ENCODE measurements at places on chromosomes 6 and 20.

- no peak for DNase-seq
Observed at GRCh38 chr6:132400883-132401617, at the start of gene MOXD1. MOXD1 (minus strand) TSS chr6:132401475; CDS start chr6:132401426, 49 bp downstream.

DNA sequence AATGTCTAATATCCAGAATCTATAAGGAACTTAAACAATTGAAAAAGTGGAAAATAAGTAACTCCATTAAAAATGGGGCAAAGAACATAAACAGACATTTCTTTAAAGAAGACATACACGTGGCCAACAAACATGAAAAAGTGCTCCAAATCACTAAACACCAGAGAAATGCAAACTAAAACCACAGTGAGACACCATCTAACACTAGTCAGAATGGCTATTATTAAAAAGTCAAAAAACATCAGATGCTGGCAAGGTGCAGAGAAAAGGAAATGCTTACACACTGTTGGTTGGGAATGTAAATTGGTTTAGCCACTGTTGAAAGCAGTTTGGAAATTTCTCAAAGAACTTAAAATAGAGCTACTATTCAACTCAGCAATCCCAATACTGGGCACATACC lies 169.2 kb upstream of the MANEA start:
- DNase-seq, result no peak

DNA sequence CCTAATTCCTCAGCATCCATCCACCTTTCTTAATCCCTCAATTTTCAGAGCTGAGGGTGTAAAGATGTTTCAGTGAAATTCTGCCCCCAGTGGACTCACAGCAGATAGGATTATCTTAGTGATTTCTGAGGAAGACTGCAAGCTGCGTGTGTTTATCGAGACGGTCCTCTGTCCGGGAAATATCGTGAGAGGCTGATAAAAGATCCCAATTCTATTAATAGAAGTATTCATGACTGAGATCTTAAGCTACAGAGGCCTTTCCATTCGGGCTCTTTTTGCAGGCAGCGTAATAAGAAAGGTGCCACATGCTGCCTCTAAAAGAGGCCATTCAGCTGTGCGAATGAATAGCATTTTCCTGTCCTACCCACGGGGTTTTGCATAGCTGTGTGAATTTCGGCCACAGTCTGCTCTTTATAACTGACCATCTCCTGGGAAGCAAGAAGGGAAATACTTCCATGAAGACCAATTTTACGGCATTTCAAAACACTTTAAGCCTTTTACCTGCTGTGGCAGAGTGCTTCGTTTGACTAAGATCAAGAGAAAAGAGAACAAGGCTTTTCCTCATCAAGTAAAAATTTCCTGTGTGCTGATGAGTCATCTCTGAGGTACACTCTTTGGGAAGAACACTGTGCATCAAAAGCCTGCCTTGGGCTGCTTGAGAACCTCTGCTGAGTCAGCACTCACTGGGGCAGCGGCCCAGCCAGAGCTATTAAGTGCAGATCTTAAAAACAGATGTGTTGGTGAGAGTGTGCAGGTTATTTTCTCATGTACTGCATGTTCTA lies 208.8 kb downstream of the ARHGAP18 start:
- no peak for DNase-seq

DNA sequence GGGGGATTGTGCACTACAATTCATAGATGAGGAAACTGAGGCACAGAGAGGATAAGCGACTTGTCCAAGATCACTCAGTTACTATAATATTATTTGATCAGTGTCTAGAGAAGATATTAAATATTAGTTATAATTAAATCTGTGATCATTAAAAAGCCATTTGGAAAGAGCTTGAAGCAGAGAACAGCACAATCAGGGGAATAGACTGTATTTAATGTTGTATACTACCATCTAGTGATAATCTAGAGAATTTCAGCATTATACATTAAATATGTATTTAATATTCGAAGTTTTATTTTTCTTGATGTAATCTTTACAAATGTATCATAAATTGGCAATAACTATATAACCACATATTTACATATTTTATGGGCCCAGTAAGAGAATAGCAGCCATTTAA lies 20.1 kb upstream of the MTCL3 start:
- no peak for DNase-seq

DNA sequence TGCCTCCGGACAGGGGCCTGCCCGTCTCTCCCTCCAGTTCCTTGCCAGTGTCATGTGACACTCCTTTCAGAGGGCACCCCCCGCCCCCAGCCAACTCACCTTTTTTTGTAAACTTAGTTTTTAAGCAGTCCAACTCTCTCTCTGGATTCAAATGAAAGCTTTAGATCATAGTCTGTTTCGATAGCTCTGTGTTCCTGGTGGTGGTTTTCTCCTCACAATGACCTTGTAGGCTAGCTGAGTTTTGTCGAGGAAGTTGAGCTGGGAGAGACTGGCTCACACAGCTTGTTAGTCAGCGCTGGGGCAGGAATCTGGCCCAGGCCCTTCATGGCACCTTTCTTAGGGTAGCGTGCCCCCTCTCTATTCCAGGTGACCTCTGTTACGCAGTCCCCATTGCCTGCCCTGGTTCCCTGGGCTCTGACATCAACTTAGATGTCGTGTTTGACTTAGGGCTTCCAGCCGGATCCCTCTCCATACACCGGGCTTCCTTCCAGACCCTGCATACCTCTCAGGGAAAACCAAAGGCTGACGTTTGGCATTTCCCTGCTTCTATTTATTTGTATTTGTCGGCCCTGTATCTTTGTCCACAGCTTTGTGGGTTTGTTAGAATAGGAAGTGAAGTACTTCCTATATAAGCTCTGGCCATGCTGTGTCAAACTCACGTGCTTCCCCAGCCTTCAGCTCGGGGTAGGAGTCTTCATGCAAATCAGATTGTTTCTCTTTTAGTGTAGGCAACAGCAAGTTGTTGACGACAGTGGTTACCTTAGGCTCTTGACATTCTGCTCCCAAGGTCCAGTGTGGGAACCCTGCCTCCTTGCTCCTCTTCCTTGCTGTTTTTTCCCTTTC lies 12.7 kb downstream of the IGF2R start:
- DNase-seq, result no peak

GRCh38 chr6:157849288-157850017 lies 26.4 kb downstream of the SNX9 start:
- DNase-seq, result no peak

GRCh38 chr20:38722683-38723016 lies 1.6 kb upstream of the SLC32A1 start:
- no peak for DNase-seq

DNA sequence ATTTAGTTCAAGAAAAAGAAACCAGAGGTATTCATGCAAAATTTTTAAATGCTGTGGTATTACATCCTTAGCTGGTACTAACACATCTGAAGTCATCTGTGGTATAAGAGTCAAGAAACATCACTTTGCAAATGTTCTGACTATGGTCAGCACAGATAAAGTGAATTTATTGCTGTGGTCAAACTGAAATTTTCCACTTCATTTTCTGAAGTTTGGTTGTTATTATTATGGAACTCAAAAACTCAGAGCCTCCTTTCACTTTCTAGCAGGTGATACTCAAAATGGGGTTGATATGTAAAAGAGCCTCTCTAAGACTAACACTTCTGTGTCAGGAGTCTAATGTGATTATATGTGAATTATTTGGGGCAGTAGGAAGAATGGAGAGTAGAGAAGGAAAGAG lies 257.8 kb downstream of the RNGTT start:
- DNase-seq, result no peak

DNA sequence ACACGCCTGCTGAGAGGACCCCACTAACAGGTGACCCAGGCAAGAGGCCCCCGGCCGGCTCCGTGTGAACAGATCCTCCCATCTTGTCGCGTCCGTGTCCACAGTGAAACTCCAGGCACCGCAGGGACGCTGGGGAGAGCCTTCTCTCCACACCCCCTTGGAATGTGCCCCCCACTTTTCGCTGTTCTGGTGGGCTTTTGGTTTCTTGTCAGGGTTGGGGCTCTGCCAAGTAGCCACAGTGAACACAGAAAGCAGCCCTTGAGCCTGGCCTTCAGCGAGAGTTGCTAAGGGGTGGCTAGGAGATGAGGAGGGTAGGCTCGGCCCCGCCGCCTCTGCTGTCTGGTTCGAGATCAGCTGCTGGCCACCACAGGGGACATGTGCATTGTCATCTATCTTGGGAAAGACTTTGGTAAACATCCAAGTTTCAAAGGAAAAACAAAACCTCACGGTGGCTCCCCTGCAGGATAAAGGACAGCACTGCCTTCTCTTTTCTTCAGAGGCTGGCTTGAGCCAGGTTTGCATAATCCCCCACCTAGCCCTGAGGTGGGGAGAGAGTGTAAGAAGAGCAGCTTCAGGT lies 22.7 kb downstream of the SYNDIG1 start:
- DNase-seq, result no peak

GRCh38 chr6:142356201-142356883 lies 54.5 kb downstream of the ADGRG6 start:
- DNase-seq, result no peak

DNA sequence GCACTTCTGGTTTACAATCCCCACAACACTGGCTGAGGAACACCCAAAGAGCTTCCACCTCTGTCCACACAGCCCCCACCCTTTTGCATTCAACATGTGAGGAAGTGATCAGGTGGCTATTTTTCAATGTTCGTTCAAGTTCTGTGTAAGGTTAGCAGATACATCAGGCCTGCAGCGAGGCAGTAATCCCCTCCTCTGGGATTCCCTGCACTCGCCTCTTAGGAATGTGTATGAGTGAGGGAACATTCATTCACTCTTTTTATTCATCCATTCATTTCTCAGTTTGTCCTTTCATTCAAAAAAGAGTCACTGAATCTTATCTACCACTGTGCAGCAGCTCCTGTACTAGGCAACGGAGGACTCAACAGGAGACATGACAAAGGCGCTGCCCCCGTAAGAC lies 236.4 kb upstream of the PRDM1 start:
- DNase-seq, result no peak

DNA sequence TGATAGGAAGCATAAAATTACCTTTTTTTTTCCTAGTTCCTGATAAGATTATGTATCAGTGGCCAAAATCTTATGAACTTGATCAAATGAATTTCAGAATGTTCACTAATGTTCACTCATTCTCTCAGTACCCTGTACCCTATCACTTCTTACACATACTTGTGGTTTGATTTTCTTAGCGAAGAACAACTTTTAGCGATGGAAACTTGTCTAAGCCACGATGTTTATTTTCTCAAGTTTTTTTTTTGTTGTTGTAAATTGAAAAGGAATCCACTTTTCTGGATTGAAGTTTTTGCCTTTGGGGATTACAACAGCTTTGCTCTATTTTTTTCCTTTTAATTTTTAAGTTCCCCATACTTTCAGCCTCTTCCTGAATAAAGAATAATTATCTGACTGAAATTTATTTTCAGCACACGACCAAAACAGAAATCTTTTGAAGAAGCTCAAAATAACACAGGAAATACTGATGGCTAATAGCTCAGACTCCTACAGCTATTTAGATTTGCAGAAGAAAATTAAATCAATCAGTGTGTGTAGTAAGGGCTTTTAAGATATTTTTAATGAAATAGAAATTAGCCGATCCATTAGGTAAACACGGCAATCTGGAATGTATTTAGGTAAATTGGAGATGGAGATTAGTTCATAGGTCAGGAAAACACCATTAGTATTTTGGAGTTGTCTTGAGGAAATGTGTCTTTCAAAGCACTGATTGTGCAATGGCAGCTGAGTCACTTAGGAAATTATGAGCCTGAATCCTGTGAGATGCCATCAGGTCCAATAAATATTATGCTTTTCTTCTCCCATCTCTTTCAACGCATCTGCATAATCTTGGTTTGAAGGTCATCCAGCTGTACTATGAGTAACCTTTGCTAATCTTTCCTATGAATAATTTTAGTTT lies 217.5 kb downstream of the GJA1 start:
- DNase-seq, result no peak

- DNase-seq, result no peak
Observed at GRCh38 chr6:55636406-55637102, 57.6 kb upstream of the HMGCLL1 start.

GRCh38 chr6:131931063-131931750 lies 20.0 kb downstream of the CCN2 start:
- no peak for DNase-seq

GRCh38 chr6:4474810-4475209 lies 301.4 kb upstream of the CDYL start:
- DNase-seq, result no peak

DNA sequence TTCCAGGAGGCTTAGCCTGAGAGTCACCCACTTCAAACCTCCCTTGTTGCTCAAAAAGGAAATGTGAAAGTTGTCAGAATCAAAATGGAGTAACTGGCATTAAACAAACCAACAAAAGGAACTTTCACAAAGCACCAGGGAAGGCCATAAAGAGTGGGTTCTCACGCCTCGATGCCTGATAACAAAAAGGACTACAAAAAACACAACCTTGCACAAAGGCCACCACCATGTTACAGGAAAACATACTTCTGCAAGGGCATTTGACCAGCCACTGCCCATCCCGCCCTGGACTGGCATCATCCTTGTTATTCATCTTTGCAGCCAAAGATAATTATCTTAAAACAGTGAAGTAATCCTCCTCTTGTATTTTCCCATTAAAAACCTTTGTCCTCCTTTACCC lies 34.8 kb downstream of the RNASET2 start:
- DNase-seq, result no peak

- peak; percentile 4 for DNase-seq
Observed at GRCh38 chr6:102458990-102459389, 1065.5 kb downstream of the GRIK2 start.

DNA sequence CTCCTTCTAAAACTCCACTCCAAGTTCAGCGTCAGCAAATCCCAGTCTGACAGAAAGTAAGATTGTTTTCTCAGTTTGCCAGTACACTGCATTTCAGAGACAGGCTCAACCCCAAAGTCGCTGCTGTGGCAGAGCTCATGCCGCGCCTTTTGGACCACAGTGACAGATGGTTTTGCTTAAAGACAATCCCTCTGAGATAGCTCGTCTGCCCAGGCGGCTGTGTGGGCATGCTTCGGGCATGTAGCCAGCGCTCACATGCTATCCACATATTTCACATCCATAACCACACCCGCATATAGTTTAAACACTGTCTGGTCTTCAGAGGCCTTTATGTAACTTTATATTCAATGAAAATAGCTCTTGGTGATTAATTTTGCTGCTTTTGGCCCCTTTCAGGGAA lies 14.7 kb upstream of the PXDC1 start:
- no peak for DNase-seq

DNA sequence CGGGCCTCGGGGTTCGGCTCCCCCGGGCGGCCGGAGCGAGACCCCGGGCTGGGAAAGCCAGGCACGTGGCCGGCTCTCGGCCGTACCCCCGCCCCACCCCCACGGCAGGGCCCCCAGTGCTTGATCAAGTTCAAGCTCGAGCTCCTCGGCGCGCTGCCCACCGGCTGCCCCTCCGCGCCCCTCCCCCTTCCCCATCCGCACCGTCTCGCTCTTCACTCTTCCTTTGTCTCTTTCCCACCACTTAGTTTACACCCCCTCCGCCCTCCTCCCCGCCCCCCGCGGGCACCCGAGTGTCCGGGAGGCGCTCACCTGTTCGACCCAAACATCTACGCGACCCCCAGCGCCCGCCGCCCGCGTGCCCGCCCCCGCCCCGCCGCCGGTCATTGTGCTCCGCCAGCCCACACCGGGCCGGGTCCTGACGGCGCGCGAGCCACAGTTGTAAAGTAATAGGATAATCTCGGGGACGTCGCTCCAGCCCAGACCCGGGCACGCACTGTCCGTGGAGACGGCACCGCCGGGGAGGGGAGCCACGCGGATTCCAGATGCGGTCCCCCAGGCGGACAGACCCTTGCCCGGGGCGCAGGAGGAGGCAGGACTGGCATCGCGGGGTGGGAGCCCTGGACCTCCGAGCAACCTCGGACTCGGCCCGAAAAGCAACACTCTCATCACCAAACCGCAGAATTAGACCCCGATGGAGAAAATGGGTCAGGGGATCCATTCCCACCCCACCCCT lies 100.7 kb downstream of the NOL4L start:
- DNase-seq, result peak; percentile 55

Measured in substantia nigra (tissue), 51 donors.